ENCODE measurements at places on chromosomes 2 and 18. TPM values are rescaled to one million over a fixed set of nuclear protein-coding genes. Genes with fewer than 3 reads are reported as not detected.

ZNF892 gene
- total RNA-seq = 4.5 TPM

GCA gene
- total RNA-seq = 7.9 TPM

RAB17 gene
- total RNA-seq = 0.12 TPM

CFAP65 gene
- total RNA-seq = not detected

C2orf15 gene
- total RNA-seq = not detected

LOXHD1 gene
- not detected for total RNA-seq

LTBP1 gene
- 502 TPM for total RNA-seq

C18orf54 gene
- 10.2 TPM for total RNA-seq

GALR1 gene
- total RNA-seq = under 0.01 TPM

Data from uterine smooth muscle cell (primary cell).